Dermis blood vessel endothelial cell (primary cell): ENCODE measurements at places on chromosomes 12 and 14. TPM values are rescaled to one million over a fixed set of nuclear protein-coding genes. Genes with fewer than 3 reads are reported as not detected.

CLEC4A gene
- 0.19 TPM in 1 of 2 replicates, not detected in the other for total RNA-seq

TAS2R19 gene
- 4.0 and 9.2 TPM in 2 replicates for total RNA-seq

LUM gene
- total RNA-seq: under 0.01 and 0.65 TPM in 2 replicates

TSHR gene
- not detected in 2 replicates for total RNA-seq

KLRF1 gene
- not detected in 2 replicates for total RNA-seq

NEDD8 gene
- total RNA-seq: 197 and 248 TPM in 2 replicates

IL26 gene
- not detected in 2 replicates for total RNA-seq

YAF2 gene
- 19.1 and 26.1 TPM in 2 replicates for total RNA-seq

MORN3 gene
- total RNA-seq: 0.28 TPM in 1 of 2 replicates, not detected in the other

KLRF2 gene
- total RNA-seq: not detected in 2 replicates

TRHDE gene
- total RNA-seq: 0.05 and 0.51 TPM in 2 replicates

TARBP2 gene
- total RNA-seq: 38.8 and 48.3 TPM in 2 replicates

FGF6 gene
- not detected in 2 replicates for total RNA-seq

MMP17 gene
- 10.0 and 14.0 TPM in 2 replicates for total RNA-seq

KRT74 gene
- total RNA-seq: not detected in 2 replicates

SMCO2 gene
- total RNA-seq: 0.23 and 0.34 TPM in 2 replicates

LRP1 gene
- 1.7 and 3.2 TPM in 2 replicates for total RNA-seq

MIPOL1 gene
- total RNA-seq: 9.5 and 13.0 TPM in 2 replicates

LMNTD1 gene
- total RNA-seq: 0.19 TPM in 1 of 2 replicates, not detected in the other

CMTM5 gene
- total RNA-seq: not detected in 2 replicates

MON2 gene
- total RNA-seq: 37.0 and 39.7 TPM in 2 replicates

TBX3 gene
- total RNA-seq: 2.4 and 2.5 TPM in 2 replicates

NCOR2 gene
- total RNA-seq: 25.7 and 44.3 TPM in 2 replicates

ACOT4 gene
- 0.34 and 1.3 TPM in 2 replicates for total RNA-seq

B4GALNT3 gene
- total RNA-seq: 0.05 TPM in 1 of 2 replicates, not detected in the other

TOMM20L gene
- total RNA-seq: not detected in 2 replicates

CD69 gene
- total RNA-seq: 0.23 and 1.5 TPM in 2 replicates

SLC10A1 gene
- total RNA-seq: not detected in 2 replicates

HOXC13 gene
- total RNA-seq: not detected in 2 replicates

BRMS1L gene
- 2.9 and 10.8 TPM in 2 replicates for total RNA-seq

RPS6KL1 gene
- total RNA-seq: 10.4 and 12.4 TPM in 2 replicates

PRDM4 gene
- total RNA-seq: 22.3 and 26.1 TPM in 2 replicates

NPFF gene
- not detected in 2 replicates for total RNA-seq

FAM186B gene
- 0.19 and 0.34 TPM in 2 replicates for total RNA-seq

SYCP3 gene
- 0.05 TPM in 1 of 2 replicates, not detected in the other for total RNA-seq

HOXC10 gene
- 0.28 and 0.85 TPM in 2 replicates for total RNA-seq

WASHC4 gene
- total RNA-seq: 151 and 161 TPM in 2 replicates

OR4E2 gene
- total RNA-seq: not detected in 2 replicates

WNT1 gene
- not detected in 2 replicates for total RNA-seq

IFNG-AS1 gene
- not detected in 2 replicates for total RNA-seq

KCNK10 gene
- not detected in 2 replicates for total RNA-seq

GRIN2B gene
- total RNA-seq: under 0.01 TPM in 1 of 2 replicates, not detected in the other

DIO2 gene
- 0.51 TPM in 1 of 2 replicates, not detected in the other for total RNA-seq

SLC5A8 gene
- not detected in 2 replicates for total RNA-seq
